ENCODE measurements at places on chromosomes 4 and X. TPM values are rescaled to one million over a fixed set of nuclear protein-coding genes. Genes with fewer than 3 reads are reported as not detected.

CDKL2 gene
- total RNA-seq, result not detected

POU4F2 gene
- not detected for total RNA-seq

DNA sequence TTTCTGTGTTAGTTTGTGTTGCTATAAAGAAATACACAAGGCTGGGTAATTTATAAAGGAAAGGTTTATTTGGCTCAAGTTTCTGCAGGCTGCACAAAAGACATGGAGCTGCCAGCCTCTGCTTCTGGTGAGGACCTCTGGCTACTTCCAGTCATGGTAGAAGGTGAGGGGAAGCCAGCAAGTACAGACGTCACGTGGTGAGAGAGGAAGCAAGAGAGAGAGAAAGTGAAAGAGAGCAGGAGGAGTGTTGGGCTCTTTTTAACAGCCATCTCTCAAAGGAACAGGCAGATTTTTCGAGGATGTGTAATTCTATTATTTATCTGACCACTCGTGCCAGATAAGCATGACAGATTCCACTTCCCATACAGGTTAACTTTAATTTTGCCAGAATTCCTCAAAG lies 1199.1 kb downstream of the ADGRL3 start:
- no peak overlapping the region for H3K27ac ChIP-seq
- H3K36me3 ChIP-seq, result peaks cover 3% of the 10 kb centered on the region
- H3K4me3 ChIP-seq, result no peak overlapping the region
- H3K4me1 ChIP-seq, result no peaks in the 10 kb centered on the region
- no peak for DNase-seq

DNA sequence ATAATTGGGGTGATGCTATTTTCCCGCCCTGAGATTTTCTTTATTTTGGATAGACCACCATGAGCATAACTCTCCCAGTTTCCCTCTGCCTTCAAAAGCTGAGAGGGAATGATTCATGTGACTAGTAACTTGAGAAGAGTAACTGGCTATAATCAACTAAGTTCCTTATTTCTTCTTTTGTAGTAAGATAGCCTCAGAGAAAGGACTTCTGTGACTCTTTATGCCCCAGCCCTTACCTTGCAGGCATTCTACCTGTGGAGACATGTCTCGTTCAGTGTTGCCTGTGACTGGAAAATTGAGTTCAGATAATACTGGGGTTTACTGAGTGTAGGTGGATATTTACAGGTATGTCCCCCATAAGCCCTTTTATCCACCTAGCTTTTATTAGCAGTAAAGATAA lies 715.4 kb upstream of the HS3ST1 start:
- no peaks in the 10 kb centered on the region for H3K4me1 ChIP-seq
- no peaks in the 10 kb centered on the region for H3K36me3 ChIP-seq
- no peak for DNase-seq

Measured in uterus (tissue), 4 donors.